RPMI7951 (cell line): ENCODE measurements at places on chromosomes 13 and 19. TPM values are rescaled to one million over a fixed set of nuclear protein-coding genes. Genes with fewer than 3 reads are reported as not detected.

DNA sequence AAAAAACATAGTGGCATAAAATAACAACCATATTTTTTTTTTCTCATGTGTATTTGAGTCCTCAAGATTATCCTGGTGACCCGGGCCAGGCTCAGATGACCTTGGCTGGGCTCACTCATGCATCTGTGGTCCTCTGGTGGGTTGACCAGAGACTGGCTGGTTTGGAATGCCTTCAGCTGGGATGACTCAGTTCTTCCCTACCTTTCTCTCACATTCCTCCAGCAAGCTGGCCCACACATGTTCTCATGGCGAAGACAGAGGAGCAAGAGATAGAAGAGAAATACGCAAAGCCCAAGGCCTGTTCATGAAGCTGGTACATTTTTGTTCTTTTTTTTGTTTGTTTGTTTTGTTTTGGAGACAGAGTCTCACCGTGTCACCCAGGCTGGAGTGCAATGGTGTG lies 14.3 kb upstream of the ZNF541 start:
- DNase-seq = peak; percentile 73

- DNase-seq = peak; percentile 39
Observed at GRCh38 chr19:45581576-45581975, 3.0 kb downstream of the OPA3 start.

Gene ZNF91
- total RNA-seq = 16.9 and 27.0 TPM in 2 replicates

- no peak for DNase-seq
Observed at GRCh38 chr13:103539721-103540381, 473.6 kb upstream of the SLC10A2 start.

GRCh38 chr19:55362990-55363716 lies at the start of gene GARIN5B:
Gene GARIN5B, minus strand, starts transcription at chr19:55363260. Its CDS starts 194 bp downstream, at chr19:55363066.
- no peak for DNase-seq

DNA sequence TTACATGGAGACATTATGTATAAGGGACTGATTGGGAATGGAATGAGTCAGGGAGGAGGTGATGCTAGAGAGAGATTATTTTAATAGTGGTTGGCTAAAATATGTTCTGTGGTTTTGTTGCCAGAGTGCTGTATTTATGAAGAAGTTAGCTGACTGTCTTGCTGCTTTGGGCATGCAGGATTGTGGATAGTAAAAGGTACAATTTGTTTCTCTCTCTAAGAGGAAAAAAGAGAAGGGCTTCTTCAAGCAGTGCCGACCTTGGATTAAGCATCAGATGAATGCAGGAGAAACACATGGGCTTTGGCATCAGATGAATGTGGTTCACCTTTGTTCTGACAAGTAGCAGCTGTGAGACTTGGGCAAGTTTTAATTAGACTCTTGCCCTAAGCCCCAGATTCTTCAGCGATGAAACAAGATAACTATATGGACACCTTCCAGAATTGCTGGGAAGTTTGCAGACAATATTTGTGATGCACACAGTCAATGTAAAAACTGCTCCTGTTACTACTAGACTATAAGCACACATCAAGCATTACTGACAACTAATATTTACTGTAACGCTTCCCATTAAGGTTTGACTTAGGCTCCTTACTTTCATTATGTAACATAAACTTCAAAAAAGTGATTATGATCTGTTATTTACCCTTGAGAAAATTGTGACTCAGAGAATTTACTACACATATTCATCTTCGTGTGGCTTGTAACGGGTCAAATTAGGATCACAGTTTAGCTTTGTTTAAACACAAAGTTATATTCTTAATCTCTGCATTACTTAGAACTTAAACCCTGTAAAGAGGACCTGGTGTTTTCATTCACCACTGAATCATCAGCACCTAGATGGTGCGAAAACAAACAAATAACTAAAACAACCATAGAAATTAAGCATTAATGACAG lies 824.0 kb downstream of the PCDH9 start:
- no peak for DNase-seq

DNA sequence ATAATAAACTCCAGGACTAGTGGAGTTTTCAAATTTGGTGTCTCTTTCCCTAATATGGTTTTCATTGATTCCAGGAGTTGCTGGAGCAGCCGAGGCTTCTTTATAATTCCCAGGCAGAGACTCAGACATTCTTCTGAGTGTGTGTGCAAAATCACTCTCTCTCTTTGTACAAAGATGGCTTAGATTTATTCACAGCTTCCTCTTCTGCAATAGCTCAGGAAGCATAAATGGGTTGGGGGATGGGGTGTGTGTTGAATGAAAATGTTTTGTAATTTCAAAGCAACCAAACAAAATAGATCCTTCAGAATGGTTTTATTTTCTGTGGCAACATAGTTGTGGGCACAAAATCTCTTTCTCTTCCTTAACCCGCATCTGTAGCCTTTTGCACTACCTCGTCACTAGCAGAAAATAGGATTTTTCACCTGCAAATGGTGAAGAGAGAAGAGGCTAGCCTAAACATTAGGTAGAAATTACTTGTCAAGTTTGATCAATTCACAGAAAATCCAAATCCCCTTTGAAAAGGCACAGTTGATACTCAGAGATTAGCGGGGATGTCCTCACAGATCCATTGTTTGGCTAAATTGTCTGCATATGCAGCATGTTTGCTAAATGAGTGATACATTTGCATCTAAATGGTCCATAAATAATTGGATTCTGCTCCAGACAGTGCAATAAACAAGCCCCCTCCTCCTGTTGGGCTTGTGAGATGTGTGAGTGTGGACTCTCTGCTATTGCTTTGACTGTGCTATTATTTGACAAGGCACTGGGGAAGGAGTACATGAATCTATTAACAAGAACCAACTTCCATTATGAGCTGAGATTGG lies 66.7 kb downstream of the CBY2 start:
- no peak for DNase-seq

Gene FAM216B
- not detected in 2 replicates for total RNA-seq

Gene SLC5A5
- not detected in 2 replicates for total RNA-seq

GRCh38 chr13:48233889-48234488 lies 983 bp downstream of the ITM2B start:
- peak; percentile 50 for DNase-seq

GRCh38 chr19:36140304-36141038 lies 605 bp downstream of the CAPNS1 start:
- peak; percentile 62 for DNase-seq

DNA sequence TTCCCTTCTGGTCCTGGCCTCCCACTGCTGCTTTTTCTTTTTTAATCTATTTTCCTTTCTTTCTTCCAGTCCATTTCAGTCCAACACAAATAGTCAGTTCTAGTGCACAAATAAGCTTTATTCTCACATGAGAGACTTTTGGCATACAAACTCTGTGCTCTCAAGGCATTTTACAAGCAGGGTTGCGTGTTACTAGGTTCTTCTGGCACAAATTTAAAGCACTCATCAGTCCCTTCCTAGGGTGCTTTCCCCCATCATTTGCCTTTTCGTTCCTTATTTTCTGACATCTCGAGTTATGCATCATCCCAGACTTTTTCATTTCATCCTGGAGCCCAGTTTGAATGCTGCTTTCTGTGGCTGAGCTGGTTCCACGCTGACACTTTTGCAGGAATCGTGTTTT lies 29.8 kb upstream of the IL17D start:
- no peak for DNase-seq

Gene FGF14
- 0.10 and 0.12 TPM in 2 replicates for total RNA-seq

Gene CEACAM20
- total RNA-seq = not detected in 2 replicates

DNA sequence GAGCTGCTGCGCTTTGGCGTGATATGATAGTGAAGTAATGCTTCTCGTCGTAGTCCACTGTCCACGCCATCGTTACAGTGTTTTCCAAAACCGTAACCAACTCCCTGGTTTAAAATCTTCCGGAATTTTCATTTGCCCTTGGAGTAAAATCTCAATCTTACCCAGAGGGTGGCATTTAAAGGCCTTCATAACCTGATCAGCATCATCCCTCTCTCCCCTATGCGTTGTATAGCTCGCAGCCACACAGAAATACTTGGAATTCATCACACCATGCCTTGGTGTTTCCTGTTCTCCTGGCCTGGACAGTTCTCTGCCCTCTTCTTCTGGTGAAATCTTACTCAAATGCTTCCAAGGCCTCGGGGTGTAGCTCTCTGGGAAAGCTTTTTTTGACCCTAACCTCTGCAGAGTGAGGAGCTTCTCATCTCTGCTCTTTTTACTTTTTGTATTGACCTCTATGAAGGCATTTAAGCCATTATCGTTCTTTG lies 839 bp downstream of the MPHOSPH8 start:
- peak; percentile 35 for DNase-seq

DNA sequence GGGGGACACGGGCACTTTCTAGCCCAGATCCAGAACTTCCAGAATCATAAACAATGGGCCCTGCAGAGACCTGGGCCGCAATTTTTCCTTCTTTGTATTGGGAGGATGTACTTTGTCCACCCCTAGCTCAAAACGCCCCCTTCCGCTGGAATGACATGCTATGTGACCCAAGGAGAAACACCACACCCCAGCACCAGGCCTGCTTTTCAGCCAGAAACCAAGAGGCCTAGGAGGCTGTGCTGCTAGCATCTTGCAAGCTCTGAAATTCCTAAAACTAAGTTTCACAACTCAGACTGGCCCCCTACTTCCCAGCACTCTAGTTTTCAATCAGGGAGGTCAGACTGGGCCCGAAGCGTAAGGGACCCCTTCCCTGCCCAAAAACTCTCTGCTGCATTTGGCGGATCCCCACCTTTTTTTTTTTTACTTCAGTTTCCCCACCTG lies 538 bp downstream of the LSM4 start:
- peak; percentile 77 for DNase-seq

Gene LILRA1
- not detected in 2 replicates for total RNA-seq

DNA sequence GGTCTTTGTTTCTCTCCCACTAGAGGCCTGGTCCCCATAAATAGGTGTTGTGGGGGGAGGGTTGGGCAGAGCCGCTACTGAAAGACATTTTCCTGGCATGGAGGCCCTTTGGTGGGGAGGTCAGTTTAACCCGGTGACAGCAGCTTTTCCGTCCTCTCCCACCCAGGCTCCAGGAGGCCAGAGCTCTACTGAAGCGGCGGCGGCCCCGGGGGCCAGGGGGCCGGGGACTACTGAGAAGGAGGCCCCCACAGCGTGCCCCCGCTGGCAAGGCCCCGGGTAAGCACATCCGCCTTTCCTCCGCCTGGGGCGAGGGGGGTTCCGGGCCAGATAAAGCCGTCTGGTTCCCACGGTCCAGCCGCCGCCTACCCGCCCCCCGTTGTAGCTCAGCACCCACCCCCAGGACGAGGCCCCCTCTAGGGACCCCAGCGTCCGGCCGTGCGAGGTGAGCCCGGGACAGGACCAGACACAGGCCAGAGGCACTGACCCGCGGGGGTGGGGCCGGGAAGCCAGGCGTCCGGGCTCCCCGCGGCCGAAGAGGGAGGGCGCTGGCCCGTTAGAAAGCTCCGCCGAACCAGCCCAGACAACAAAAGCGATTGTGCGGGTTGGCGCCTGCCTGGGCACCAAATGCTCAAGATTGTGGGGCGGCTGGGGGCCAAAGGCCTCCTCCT lies 1.1 kb upstream of the LTBP4 start:
- no peak for DNase-seq

GRCh38 chr19:33673996-33674625 lies 52.4 kb downstream of the CHST8 start:
- DNase-seq = no peak

DNA sequence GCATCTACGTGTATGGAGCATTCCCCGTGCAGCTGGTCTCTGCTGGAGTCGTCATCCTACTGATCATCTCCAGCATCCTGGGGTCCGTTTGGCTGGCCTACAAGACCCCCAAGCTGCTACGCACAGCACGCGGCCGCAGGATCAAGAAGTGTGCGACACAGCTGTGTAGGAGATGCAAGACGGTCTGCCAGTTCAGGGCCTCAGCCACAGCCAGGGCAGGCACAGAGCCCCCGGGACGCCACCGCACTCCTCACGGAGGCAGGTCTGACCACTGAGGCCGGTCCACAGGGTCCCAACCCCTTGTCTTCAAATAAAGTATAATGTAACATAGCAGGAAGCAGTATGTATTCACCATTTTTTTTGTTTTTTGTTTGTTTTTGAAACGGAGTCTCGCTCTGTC lies 6.1 kb downstream of the PRR22 start:
- no peak for DNase-seq

GRCh38 chr13:44796597-44797490 lies 192.4 kb downstream of the NUFIP1 start:
- DNase-seq = no peak

GRCh38 chr13:65943708-65944107 lies 1286.4 kb downstream of the PCDH9 start:
- DNase-seq = no peak

Gene PRR36
- total RNA-seq = not detected in 2 replicates

Gene N4BP2L1
- 3.0 and 3.9 TPM in 2 replicates for total RNA-seq

- no peak for DNase-seq
Observed at GRCh38 chr13:49841964-49842363, 49.5 kb upstream of the KPNA3 start.

DNA sequence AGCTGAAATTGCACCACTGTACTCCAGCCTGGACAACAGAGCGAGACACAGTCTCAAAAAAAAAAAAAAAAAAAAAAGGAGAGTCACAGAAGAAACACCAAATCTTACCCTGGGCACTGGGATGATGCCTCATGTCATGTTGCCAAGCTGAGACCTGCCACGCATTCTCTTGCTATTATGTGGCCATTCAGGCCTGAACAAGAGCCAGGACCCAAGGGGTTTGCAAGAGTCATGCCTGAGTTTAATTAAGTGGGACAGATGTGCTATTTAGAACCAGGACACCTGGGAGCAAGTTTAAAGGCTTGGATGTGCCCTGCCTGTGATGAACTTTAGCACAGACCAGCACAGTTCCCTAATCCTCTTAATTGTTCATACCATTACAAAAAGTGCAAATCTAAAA lies 9.8 kb downstream of the PNMA8A start:
- no peak for DNase-seq

- no peak for DNase-seq
Observed at GRCh38 chr13:27991881-27992280, 3.4 kb upstream of the URAD start.

- DNase-seq = no peak
Observed at GRCh38 chr13:94657167-94657566, 55.2 kb downstream of the SOX21 start.

DNA sequence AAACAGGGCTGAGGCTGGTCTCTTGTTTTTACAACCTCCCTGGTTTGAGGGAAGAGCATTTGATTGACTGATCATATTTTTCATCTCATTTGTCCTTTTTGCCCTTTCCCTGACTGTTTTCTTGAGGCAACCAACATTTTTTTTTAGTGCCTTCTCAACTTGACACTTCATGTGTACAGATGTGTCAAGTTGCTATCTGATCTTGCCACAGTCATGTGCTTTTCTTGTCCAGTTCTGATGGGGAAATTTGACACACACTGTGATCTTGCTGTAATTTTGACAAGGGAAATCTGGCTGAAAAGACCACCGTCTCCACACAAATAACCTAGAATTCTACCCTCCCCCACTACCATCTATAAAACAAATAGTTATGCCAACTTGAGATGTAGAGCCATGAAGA lies 329.6 kb downstream of the KCTD12 start:
- no peak for DNase-seq
